ENCODE measurements at places on chromosomes 12 and 14.
A peak's percentile ranks its signal among the peaks of the same experiment; 100 is the strongest.

- DNase-seq: no peak
These were observed 101.7 kb upstream of the C14orf180 start for GRCh38 chr14:104477666-104478380.

- no peak for DNase-seq
These were observed 97.6 kb downstream of the RAD52 start for GRCh38 chr12:851913-852312.

DNA sequence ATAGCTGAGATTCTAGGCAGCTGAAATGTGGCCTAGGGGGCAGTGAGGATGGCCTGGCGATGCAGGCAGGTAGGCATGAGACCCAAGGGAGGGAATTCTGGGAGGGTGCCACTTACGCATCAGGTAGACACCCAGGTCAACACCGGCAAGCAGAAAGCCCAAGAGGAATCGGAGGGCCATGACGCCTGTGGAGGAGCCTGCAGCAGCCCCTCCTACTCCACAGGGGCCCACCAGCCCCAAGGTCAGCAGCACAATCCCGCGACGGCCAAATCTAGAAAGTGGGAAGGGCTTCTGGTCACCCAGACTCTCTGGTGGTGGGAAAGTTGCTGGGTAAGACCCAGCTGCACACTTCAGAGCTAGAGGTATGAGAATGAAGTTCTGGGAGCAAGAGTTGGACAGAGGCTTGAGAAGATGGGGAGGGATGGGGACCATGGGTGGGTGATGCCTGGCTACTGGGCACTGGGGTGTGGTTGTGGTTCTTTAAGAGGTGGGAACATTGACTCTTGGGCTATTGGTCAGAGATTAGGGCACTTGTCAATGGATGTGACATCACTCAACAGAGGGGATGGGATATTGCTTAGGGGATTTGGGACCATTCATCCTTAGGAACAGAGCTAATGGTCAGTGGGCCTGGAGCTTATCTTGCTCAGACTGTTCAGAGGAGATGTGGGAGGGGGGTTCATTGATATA, 3.4 kb downstream of the SLC22A17 start:
- no peak for DNase-seq

DNA sequence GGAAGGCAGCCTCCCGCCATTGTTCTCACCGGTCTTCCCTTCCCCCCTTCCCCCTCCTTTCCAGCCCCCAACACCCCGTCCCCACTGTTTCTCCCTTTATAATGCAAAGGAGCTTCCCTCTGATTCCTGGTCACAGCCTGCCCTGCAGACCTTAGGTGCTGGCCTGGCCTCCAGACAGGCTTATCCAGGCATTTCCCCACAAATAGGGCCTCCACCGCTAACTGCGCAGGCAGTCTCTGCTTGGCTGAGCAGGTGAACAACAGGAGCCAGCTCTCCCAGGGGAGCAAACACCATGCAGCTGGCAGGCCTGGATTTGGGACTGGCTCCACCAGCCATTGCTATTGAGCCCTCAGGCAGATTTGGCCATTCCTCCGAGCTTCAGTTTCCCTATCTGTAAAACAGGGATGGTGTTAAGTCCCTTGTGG, 46.0 kb downstream of the SMIM41 start:
- DNase-seq: no peak

DNA sequence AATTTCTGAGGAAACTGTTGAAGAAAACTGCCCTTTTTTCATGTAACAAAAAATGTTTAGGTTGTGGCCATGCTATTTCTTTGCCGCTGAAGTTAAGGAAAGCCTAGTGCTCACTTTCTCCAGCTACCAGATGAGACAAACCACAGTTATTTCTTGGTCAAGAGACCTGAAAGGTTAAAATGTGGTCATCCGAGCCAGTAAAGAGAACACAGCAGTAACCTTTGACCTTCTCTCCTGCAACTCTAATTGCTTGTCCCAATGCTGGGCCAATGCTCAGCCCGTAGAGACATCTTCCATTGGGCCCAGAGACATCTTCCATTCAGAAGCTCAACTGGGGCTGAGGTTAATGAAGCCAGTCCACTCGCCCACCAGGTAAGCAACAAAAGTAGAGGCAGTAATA, 109.8 kb upstream of the CPSF6 start:
- DNase-seq: no peak

DNA sequence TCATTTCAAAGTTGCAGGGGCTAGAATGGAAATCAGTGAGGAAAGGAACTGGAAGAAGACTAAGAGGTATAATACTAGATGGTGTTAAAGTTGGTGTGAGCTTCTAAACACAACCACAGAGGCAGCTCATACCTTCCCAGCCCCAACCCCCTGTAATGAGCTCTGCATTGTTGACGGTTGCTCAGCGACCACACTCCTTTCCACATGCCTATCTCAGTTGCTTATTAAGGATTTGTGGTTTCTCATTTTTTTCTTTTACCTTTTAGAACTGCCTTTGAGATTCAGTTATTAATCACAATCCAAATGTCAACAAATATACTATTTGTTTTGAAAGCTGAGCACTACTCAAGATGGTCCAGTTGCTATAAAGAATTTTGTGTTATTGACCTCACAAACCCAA, 62.1 kb upstream of the KIF21A start:
- DNase-seq: no peak

DNA sequence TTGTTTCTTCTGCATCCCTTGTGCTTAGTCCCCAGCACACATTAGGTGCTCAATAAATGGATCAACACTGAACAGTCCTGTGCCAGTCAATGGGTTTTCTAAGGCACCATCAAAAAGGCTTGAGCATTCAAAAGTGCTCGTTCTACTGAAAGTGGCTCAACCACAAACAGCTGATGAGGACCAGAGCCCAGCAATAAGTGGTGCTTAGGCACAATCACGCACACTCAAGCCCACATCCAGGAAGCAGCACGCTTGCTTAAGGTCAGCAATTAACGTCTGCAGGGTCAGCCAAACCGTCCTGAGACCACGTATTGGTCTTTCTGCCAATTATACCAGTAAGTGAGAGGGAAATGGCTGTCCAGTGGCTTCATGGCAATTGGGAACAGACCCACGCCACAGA, 56.5 kb downstream of the PRIMA1 start:
- no peak for DNase-seq

DNA sequence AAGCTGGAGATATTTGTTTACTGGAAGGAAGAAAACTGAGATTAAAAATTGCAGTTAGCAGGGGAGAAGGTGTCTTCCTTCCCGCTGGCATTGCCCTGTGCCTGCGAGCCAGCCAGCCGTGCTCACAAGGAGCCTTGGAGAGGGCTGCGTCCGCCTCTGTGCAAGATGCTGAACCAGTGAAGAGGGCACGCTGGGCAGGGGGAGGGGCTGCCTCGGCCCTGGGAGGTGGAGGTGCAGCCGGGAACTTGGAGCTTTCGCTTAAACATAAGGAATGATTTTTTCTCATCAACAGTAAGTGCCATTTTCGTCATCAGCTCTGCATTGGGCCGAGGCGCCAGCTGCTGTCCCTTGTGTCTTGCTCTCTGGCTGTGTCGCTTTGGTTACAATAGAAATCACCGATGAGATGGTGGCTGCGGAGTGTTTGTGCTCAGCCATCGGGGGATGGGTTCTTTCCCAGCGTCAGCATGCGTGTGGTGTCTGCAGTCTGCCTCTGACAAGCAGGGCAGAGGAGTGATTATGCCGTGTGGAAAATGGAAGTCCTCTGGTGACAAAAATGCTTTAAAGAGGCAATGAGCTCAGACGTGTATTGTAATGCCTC, 97.3 kb downstream of the ESR2 start:
- DNase-seq: no peak

- no peak for DNase-seq
These were observed 367.6 kb upstream of the PRICKLE1 start for GRCh38 chr12:42957136-42957535.

DNA sequence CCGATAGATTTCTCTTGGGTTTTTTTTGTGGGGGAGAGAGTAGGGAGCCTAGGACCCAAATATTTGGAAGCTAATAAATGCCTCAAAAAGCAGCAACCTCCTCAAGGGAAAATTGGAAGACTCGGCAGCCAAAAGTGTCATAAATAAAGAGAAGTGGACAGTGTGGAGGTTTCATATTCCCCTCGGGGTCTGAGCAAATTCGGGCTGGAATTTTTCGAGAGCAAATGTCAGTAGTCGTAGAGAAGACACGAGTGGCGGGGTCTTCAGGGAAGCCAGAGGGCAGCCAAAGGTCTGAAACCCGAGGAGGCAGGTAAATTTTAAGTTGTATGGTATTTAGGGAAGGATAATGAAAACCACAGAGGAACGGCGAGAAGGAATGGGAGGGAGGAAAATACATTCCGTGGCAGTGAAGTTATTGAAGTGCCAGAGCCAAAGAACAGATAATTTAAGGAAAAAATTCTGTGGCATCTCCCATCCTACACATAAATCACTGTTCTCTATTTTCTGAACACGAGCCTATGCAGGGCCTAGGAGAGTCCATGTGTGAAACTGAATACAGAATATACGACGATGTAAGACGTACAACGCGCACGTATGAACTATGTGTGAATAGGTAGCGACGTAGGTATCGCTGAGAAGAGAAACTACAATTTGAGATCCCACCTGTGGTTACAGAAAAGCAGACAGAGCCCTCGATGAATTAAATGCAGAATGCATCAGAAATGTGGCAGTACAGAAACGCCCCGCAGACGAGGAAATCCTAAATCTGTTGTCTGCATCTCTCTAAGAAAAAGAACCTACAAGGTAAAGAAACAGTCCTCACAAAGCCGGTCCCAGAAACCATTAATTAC, 12.9 kb downstream of the BCL11B start:
- DNase-seq: no peak

DNA sequence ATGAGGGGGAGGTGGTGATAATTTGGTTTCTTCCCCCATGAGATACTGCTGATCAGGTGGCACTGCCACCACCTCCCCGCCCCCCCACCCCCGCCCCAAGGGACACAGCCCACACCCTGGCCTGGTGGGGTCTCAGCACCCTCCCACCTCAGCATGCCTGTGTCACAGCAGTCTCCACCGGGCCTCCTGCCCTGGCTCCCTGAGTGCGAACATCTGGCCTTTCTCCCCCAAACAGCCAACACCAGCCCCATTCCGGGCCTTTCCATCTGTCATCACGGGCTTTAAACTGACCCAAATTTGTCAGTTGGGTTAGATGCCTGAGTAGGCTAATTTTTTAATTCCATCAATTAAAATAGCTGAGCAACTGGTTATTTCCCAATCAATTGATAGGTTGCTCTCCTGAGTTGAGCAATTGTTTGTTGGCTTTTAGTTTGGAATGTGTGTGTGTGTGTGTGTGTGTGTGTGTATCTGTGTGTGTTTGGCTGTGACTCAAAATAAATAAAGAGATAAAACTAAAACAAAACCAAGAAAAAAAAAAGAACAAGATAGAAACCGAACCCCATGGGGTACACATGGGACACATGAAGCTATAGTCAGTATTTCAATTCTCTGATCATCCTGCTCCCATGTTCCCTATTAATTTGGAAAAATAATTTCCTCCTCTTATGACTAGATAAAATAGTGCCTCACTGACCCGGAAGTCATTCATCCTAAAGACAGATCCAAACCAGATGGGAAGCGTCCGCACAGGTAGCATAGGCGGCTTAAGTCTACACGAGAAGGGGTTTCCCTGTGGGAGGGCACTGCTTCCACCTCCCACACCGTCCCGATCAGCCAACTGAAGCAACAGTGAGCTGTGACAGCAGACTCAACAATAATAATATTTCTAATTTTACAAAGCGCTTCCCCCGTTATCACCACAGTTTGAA, 7.4 kb downstream of the SERPINA12 start:
- DNase-seq: no peak

- no peak for DNase-seq
These were observed 21.6 kb upstream of the NR4A1 start for GRCh38 chr12:52029685-52030084.

- DNase-seq: no peak
These were observed 42.3 kb downstream of the BCL11B start for GRCh38 chr14:99229654-99230207.

GRCh38 chr12:113263431-113263963, 42.2 kb downstream of the TPCN1 start:
- DNase-seq: no peak

- no peak for DNase-seq
These were observed 3.2 kb upstream of the COX8C start for GRCh38 chr14:93343797-93344196.

GRCh38 chr14:53306267-53306721, 153.2 kb upstream of the DDHD1 start:
- peak; percentile 10 for DNase-seq

DNA sequence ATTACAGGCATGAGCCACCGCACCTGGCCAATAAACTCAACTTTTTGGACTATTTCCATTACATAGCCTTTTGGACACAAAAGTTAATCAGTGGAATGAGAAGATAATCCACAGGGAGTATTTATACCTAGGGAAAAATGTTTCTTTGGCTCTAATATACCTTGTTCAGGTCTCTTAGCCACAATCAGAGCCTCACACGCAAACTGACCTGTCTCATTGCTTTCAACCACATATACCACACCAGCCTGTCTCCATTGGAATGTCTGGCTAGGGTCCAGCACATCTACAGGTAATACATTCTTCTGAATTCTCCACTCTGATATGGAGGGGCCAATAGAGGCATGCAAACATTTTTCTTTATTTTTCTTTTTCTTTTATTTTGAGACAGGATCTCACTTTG, 3.8 kb upstream of the RBMS2 start:
- DNase-seq: no peak

- DNase-seq: no peak
These were observed 413.4 kb upstream of the TBX3 start for GRCh38 chr12:115097416-115097815.

GRCh38 chr12:3419558-3419957, 71.4 kb upstream of the PRMT8 start:
- DNase-seq: no peak

DNA sequence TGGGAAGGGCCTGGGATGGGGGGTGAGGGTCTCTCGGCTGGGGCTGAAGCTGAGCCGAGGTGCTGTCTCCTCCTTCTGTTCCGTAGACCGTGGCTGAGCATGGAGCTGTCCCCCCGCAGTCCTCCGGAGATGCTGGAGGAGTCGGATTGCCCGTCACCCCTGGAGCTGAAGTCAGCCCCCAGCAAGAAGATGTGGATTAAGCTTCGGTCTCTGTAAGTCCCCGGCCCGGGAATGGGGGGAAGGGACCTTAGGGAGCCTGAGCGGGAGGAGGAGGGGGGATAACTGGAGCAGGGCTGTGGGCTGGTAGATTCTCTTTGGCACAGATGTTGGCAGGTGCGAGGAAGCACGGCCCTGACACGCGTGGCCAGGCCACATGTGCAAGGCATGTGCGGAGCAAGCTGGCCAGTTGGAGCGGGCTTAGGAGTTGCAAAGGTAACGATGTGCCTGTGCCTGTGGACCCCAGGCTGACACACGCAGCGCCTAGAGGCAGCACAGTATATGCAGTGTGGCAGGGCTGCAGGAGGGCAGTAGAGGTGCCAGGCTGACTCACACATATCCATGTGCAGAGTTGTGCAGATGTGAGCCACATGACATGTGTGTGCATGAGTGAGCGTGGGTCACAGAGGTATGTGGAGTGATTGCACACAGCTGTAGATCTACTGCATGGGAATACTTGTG, 512 bp downstream of the PDE1B start:
- no peak for DNase-seq

GRCh38 chr14:83300476-83301064, 1766.9 kb upstream of the SEL1L start:
- DNase-seq: no peak

DNA sequence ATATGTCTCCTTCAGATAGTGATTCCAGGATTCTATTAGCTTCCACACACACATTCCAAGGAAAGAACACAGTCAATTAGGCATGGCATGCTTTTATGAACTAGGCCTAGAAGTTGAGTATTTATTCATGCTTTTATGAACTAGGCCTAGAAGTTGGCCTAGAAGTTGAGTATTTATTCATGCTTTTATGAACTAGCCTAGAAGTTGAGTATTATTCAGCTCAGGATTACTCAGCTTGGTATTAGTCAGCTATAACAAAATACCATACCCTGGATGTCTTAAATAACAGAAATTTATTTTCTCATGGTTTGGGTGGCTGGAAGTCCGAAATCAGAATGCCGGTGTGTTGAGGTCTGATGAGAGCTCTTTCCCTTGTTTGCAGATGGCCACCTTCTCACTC, 442.7 kb upstream of the FLRT2 start:
- DNase-seq: no peak
